BE2C (cell line): ENCODE measurements at places on chromosomes 11 and 22.

- no peak for DNase-seq
These were observed 2314.9 kb downstream of the LRRC4C start for GRCh38 chr11:39144351-39145130.

- no peak for DNase-seq
These were observed 476.4 kb downstream of the INSC start for GRCh38 chr11:15591112-15591537.

GRCh38 chr22:24289114-24289513 lies 18.5 kb downstream of the SPECC1L start:
- no peak for DNase-seq

DNA sequence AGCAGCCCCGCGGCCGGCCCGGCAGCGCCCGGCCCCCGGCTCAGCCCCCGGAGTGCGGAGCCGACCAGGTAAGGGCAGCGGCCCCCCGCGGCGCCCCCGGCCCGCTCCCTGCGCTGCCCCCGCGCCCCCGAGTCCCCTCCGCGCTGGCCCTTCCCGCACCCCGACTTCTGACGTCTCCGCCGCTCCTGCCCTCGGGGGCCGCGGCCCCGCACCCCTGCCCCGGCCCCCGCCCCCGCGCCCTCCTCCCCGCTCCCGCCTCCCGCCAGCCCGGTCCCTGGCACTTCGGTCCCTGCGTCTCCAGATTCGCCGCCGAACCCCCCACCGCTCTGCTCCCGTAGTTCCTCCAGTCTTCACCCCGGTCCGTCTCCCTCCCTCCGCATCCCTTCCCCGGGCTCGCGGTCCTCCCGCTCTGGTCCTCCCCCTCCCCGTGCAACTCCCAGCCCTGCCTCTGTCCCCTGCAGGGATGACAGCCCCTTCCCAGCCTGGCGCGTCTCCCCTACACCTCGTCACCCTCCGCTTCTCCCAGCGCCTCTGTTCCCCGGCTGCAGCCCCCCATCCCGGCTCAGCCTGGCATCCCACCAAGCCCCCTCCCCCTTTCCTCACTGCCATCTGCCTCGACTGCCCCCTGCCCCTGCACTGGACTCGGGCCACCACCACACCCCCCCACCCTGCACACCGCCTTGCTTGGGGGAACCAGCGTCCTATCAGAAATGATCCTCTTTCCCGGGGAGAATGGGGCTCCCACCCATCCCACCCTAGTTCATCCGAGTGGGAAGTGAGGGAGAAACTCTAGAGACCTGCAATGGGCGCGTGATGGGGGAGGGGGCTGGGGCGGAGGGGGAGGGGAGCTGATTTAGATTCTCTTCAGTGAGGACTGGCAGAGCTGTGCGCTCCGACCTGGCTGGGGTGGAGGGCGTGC lies 531 bp downstream of the GRIK4 start:
- no peak for DNase-seq

GRCh38 chr22:37455896-37456295 lies 28.6 kb upstream of the ELFN2 start:
- DNase-seq: no peak

DNA sequence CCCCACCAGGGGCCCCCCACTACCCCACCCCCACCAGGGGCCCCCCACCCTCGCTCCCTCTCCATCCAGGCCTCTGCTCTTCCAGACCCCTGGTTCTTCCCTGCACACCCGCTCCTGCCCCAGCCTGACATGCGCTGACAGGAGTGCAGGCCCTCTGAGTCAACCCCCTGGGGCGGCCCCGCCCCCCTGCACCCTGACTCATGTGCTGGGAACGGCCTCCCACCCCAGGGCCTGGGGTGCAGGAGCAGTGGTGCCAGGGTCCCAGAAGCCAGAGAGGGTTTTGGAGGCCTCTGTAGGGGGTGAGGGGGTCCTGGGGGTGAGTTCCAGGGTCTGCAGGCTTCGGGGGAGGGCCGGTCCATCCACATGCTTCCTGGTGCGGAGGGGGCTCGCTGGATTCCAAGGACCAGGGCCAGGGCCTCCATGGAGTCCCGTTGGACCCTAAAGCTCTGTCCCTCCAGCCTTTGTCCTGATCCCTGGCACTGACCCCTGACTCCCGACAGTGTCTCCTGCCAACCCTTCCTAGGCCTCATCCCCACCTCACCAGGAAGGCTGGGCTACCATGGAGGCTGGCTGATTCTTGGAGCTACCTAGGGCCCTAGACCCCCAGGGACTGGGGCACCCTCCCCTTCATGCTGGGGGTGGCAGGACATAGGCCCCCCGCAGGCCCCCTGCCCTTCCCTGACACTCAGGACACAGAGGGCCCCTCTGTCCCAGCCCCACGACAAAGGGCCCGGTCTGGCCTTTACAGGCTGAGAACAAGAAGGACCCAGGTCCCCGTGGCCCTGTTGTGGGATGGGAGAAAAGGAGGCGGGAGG lies 583 bp upstream of the PKP3 start:
- DNase-seq: no peak

GRCh38 chr11:117986981-117987574 lies 884 bp downstream of the IL10RA start:
- no peak for DNase-seq

- no peak for DNase-seq
These were observed 3.4 kb downstream of the OR10A6 start for GRCh38 chr11:7927635-7928034.

GRCh38 chr11:134062265-134063123 lies 6.4 kb upstream of the JAM3 start:
- no peak for DNase-seq

- DNase-seq: peak; percentile 22
These were observed 78.5 kb downstream of the TRAF6 start for GRCh38 chr11:36431429-36432092.

- peak; percentile 67 for DNase-seq
These were observed 15.1 kb downstream of the CHRM1 start for GRCh38 chr11:62905927-62906531.

DNA sequence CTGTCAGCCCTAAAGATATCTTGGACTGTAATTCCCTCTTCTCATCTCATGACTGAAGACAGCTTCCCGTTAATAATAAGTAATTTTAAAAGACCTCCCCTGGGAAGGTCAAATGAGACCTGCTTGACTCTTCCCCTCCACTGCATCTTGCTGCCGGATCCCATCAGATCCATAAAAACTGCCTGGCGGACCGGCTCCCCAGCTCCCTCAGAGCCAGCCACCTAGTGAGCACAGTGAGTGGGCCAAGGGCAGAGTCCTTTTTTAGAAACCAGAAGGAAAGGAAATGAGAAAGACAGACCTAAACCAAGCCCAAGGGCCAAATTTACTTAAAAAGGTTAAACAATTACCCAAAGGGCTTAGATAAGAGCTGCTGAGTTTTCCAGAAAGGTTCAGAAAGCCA lies 595.3 kb downstream of the OPCML start:
- DNase-seq: no peak

DNA sequence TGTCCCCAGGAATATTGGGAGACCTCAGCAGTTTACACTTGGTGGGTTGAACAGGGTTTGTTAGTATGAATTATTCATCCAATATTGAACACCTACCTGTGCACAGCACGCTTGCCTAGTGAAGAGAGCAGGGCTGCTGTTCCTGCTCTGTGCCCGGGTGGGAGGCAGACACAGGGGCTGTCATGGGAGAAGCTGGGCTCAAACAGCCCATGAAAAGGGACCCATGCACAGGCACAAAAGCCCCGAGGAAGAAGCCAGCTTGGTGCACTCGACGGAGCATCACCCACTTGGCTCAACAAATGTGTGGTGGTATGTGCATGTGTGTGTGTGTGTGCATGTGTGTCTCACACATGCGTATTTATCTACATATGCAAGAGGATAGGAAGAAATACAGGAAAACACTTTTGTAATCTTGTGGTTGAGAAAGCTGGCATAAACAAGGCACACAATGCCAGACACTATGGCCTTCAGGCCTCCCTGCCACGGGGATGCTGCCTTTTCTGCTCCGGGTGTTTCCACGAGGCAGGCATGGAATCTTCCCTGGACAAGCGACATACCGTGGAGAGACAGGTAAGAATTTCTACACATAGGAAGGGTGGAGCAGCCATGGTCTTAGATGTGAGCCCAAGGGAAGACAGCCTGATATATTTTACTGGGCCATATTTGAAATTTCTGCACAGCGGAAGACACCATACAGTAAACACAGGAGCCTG lies 5.0 kb upstream of the APOBEC3A start:
- no peak for DNase-seq

- no peak for DNase-seq
These were observed 72.3 kb downstream of the BBOX1 start for GRCh38 chr11:27112946-27113345.

DNA sequence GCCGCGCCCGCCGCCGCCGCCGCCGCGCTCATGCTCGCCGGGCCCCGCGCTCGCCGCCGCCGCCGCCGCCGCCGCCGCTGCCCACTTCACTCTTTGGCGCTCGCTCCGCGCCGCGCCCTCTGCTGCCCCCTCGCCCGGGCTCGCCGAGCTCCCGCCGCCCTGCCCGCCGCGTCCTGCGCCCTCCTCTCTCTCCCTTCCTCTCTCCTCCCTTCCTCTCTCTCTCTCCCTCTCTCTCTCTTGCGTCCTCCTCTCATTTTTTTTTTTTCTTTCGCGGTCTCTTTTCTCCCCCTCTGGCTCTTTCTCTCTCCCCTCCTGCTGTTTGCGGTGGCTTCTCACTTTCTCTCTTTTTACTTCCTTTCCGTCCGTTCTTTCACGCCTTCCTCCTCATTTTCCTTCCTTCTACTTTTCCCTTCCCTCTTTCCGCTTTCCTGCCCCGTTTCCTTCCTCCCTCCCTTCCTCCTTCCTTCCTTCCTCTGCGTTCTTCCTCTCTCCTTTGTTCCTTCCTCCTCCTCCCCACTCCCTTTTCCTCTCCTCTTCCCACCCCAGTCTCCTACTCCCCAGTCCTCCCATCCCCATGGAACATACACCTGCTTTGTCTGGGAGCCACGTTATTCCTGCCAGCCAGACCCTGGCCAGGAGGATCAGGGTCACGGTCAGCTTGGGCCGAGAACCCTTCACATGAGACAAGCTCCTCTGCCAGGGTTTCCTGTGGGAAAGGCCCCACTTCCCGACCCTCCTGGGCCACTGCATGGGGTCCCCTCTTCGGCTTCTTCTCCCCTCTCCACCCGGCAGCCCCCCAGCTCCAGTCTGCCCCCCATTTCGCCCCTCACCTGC lies 19.3 kb upstream of the SHISAL1 start:
- DNase-seq: peak; percentile 55

DNA sequence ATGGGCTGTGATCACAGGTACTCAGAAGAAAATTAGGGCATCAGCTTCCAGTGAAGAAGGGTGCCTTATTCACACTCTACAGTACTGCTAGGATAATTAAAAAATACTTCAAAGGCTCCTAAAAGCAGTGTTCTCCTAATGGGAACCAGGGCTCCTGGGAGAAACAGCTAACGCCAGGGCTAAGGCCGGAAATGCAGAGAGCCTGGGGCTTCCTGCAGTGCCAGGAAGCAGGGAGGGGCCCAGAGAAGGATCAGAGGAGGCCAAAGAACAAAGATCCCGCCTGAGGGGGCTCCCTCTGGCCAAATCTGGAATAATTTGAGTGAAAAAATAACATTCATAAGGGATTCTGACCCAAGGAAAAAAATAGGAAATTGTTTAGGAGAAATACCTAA lies 27.5 kb downstream of the TOLLIP start:
- no peak for DNase-seq

DNA sequence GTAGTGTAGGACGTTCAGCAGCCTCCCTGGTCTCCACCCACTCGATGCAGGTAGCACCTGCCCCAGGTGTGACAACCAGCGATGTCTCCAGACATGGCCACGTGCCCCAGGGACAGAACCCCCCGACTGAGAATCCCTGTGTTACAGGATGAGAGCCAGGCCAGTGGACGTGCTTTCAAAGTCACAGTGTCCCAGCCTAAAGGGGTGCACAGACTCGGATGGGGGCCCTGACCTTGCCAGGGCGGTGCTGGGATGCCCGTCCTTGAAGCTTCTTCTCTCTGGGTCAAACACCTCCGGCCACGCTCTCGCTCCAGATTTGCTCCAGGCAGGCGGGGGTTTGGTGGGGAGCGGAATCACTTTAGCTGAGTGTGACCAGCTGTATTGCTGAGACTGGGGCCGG lies 23.3 kb upstream of the GAL start:
- no peak for DNase-seq

- DNase-seq: no peak
These were observed 729 bp upstream of the CHKB start for GRCh38 chr22:50583294-50583861.

- DNase-seq: no peak
These were observed 15.5 kb upstream of the DEPDC7 start for GRCh38 chr11:33000181-33000580.

GRCh38 chr11:66841861-66842260 lies 1.4 kb upstream of the RCE1 start:
- DNase-seq: no peak

DNA sequence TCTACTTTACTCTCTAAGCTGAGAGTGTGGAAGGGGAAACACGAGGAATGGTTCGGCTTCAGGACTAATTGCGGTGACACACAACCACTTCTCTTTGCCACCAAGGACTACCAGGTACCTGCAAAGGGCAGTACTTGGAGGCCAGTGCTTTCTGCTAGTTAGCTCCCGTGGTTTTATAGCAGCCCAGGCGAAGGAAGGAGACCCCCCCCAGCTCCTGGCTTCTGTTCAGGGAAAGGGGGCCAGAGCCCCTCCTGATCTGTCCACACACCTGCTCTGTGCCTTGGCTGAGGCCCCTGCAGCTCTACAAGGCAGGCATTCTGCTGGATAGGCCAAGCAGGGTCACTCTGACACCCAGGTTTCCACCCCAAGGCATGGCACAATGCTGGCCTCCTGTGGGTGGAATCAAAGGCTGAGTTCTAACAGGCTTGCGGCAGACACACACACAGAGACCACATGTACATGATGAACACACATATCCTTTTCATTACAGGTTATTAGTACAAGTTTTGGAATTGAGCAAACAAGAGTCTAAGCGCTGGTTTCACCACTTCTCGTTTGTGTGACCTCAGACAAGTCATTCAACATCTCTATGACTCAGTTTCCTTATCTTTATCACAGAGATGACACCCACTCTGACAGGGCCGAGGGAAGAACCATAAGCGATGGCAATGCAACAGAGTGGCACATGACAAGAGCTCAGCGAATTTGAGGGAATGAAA lies 7.5 kb downstream of the SERPIND1 start:
- no peak for DNase-seq

- no peak for DNase-seq
These were observed 11.9 kb downstream of the DUSP8 start for GRCh38 chr11:1560002-1560648.

DNA sequence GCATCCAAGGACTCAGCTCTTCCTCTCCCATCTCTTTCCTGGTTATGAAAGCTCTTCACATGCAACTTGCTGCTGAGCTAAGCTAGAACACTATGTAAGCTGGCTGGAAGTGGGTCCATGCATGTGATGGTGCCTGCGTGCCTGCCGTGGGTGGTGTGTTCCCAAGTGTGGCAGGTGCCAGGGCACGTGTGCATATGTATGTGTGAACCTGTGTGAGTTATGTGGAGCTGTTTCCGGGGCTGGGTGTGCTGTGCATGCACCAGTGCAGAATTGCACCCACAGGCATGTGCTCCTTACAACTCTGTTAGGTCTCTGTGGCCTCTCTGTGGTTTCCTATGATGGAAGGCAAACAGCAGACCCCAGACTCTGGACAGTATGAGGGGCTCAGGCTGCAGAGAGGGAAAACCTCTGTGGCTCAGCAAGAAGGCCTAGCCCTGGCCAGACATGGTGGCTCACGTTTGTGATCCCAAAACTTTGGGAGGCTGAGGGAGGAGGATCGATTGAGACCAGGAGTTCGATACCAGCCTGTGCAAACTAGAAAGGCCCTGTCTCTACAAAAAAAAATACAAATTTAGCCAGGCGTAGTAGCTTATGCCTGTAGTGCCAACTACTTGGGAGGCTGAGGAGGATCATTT lies 4.1 kb upstream of the P2RY6 start:
- no peak for DNase-seq
